ENCODE measurements at places on chromosomes 4 and X.
A peak's percentile ranks its signal among the peaks of the same experiment; 100 is the strongest.

DNA sequence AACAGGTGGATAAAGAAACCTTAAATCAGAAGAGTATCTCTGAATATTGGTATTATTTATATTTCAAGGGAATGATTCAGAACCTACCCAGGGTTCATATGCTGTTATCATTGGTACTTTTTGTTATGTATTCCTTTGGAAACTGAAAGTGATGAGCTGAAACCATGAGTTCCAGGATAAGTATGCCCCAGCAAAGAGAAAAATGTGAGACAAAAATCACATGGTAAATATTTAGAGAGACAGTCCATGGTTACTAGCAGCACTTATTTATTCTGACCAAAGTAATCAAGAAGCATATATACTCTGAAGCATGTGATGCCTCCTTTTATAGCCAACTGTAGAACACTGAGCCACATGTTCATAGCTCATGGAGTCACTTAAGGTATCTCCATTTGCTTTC, 277.7 kb downstream of the ARAP2 start:
- no peak for DNase-seq

DNA sequence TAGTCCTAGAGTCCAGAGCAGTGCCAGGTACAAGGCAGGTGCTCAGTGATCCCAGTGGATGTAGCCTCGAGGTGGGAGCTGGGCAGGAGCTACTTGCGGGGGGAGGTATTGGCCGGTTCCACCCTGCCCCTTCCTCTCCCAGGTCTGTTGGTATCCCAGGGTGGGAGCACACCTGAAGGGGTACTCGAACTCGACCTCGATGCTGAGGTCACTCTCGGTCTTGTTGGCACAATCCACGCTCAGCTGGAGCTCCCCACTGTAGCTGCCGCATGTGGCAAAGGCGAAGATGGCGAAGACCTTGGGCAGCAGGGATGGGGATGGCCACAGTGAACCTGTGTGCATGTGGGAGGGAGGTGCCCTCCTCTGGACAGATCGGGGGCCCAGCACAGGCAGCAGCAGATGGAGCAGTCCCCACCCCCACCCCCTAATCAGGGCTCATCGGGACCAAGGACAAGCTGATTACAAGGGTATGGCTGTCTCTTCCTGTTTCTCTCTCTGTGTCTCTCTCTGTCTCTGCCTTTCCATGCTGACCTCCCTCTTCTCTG, 2.4 kb downstream of the SYP start:
- DNase-seq = no peak

DNA sequence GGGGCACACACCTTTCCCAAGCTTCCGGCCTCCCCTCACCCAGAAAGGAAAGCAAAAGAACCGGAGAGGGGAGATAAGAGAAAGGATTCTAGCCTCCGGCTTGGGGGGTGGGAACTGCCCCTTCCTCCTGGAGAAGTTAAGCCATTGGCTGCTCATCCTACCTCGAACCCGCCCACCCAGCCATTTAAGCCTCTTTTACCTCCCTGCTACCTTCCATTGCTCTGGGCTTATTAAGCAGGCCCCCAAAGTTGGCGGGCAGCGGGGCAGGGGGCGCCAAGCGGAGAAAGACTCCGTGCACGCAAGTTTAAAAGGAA, 2.3 kb downstream of the MAML3 start:
- DNase-seq = peak; percentile 35

DNA sequence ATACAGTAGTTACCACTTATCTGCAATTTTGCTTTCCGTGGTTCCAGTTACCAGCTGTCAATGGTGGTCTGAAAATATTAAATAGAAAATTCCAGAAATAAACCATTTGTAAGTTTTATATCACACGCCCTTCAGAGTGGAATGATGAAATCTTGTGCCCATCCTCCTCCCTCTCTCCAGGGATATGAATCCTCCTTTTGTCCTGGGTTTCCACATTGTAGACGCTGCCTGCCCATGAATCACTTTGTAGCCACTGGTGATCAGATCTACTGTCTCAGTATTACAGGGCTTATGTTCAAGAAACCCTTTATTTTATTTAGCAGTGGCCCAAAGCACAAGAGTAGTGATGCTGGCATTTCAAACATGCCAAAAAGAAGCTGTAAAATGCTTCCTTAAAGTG, 198.6 kb downstream of the KCNIP4 start:
- no peak for DNase-seq

DNA sequence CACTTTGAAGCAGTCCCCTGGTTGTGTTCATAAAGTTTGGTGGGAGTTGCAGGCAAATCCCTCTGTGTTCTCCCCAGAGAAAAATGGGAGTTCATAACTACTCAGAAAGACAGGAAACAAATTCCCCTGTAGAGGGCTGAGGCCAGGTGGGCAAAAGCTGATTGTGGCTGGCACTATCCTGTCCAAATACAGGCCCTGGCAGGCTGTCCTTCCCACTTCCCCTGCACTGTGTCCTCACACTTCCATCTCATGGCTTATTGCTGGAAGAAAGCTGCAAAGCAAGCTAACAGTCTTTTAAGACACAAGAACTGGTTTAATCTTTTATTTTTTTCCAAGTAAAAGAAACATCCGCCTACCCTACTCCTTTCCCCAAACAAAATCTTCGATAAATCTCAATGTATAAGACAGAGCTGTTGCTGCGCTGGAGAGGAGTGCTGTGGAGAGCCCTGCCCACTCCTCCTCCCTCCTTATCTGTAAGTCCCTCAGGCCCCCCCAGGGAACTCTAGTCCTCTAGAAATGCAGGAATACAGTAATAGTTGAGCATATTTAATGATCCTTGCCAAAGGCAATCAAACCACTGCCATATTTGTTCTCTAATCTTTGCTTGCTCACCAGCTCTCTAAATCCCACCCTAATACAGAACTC, 14.0 kb downstream of the TAPT1 start:
- no peak for DNase-seq

DNA sequence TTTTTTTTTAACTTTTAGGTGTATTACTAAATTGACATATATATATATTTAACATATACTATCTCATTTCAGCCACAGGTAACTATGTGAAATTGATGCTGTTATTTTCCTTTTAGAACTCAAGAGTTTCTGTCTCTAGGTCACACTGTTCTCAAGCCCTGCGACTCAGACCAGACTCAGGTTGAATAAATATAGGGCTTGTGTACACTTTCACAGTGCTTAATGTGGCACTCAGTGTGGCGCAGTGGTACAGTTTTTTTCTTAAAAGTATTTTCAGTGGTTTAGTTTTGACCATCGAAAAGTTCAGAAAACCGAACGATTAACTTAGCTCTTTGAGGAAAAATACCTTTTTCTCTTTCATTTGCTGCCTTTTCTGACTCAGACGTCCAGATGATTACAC, 24.7 kb downstream of the PACRGL start:
- DNase-seq = no peak

- no peak for DNase-seq
Measured at GRCh38 chr4:121685257-121685656, 11.5 kb downstream of the ANXA5 start.

DNA sequence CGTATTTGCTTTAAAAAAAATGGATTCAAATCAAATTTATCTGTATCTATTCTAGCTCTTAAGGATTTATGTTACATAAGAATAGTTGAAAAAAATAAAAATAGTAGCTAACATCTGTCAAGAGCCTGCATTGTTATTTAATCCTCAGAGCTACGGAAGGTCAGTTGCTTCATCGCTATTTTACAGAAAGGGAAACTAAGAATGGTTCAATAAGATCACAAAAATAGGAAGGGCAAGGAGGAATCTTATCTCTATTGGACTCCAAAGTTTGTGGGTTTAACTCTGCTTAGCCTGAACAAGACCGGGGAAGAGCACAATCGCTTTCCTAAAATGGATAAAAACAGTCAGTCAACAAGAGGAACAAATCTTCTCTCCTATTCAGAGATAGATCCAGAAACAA, 270.2 kb upstream of the SMIM31 start:
- DNase-seq = no peak

Measured in stimulated activated CD8-positive, alpha-beta memory T cell treated with anti-CD3 and anti-CD28 coated beads, Interleukin-7, amount 100 ng/mL, for 1 hour (primary cell).